Suprapubic skin (tissue), 4 donors: ENCODE measurements at places on chromosomes 12 and 14.
A peak's percentile ranks its signal among the peaks of the same experiment; 100 is the strongest.

- no peak for DNase-seq
Observed at GRCh38 chr12:659090-659683, 4.1 kb downstream of the NINJ2 start.

DNA sequence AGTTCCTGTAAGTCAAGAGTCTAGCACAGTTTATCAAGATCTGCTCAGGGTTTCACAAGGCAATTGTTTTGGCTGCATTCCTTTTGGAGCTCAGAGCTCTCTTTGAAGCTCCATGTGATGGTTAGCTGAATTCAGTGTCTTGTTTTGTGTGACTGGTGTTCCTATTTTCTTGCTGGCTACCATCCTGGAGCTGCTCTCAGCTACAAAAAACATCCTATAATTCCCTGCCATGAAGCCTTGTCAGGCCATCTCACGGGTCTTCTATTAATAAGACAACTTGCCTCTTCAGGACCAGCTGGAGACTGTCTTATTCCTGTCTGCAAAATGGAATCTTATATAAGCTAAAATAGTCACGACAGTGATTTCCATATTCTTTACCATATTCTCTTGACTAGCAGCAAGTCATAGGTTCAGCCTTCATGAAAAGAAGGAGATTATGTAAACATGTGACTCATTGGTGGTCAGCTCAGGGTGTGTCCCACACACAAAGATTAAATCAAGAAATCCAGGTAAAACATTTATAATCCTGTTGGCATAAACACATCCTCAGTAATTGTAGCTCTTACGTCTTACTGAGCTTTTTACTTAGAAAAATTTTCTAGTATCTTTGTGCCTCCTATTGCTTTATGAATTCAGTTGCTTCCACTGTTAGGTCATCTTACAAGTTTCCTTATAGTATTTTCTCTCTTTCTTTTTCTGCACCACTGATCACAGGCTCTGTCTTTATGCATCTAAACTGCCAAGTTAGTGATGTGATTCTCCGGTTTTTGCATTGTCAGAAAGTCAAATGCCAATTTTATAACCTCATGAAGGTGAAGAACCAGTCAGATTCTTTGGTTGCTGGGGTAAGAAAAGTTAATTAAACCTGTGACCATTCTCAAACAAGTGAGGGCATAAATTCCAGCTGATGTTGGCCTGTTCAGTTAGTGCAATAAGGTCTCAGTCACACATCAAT lies 378.5 kb upstream of the MGAT4C start:
- no peak for DNase-seq

- no peak for DNase-seq
Observed at GRCh38 chr14:52873694-52874093, 77.2 kb downstream of the FERMT2 start.

DNA sequence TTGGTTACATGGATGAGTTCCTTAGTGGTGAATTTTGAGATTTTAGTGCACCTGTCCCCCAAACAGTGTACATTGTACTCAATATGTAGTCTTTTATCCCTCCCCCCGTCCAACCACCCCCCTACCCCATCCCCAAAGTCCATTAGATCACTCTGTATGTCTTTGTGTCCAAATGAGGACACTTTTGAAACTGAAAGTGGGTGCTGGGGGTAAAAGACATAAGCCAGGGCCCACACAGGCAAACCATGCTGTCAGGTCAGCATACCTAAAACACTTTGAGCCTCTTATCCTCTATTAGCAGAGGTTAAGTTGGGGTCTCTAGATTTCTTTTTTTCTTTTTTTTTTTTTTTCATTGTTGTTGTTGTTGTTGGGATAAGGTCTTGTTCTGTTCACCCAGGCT lies 31.3 kb upstream of the KICS2 start:
- DNase-seq: no peak

DNA sequence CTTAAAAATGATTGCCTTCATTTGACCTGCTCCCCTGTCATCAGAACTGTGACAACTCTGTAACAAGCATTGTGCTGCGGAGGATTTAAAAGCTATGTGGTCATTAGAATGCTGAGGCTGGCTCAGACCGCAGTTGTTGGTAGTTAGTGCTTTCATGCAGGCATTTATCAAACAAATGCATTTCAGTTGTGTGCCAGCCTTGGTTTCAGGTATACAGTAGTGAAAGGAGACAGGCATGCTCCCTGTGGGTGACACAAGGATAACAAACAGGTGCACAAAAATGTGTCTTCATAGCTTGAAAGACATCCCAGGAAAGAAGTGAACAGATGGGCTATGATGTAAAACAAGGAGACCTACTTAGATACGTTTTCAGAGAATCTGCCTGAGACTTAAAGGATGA lies 60.6 kb downstream of the MARK3 start:
- no peak for DNase-seq

GRCh38 chr14:52650774-52651173 lies 44.6 kb downstream of the ERO1A start:
- no peak for DNase-seq

- DNase-seq: no peak
Observed at GRCh38 chr12:101855976-101856375, 21.4 kb upstream of the DRAM1 start.

GRCh38 chr14:58659846-58660245 lies 22.1 kb downstream of the DACT1 start:
- DNase-seq: no peak

- no peak for DNase-seq
Observed at GRCh38 chr14:100684154-100684553, 42.5 kb upstream of the DLK1 start.

- DNase-seq: no peak
Observed at GRCh38 chr14:69226736-69227135, 33.2 kb upstream of the GALNT16 start.

DNA sequence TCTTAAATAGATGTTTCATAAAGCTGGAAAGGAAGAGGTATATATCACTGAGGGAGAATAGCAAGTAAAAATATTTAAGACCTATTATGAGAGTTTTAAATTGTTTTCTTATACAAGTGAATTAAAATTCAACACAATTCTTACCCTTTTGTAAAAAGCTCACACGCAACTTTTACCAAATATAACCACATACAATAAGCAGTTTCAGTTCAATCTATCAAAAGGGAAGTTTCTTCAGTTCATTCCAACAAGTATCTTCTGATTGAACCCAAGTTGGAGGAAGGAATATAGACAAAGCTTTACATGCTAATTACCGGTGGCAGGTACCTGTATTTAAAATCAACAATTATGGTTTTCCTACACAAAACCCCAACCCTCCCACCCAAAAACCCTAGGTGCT lies 41.1 kb downstream of the GTF2A1 start:
- DNase-seq: no peak

DNA sequence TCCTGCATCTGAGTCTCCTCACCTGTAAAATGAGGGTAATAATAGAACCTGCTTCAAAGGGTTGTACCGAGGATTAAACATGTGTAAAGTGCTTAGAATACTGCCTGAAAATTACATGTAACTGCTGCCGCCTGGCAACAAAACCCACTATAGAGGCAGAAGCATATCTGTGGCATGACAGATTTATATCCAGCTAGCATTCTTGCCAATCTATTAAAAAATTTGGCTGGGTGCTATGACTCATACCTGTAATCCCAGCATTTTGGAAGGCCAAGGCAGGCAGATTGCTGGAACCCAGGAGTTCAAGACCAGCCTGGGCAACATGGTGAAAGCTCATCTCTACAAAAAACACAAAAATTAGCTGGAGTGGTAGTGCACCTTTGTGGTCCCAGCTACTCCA lies 16.4 kb upstream of the KSR2 start:
- DNase-seq: no peak

GRCh38 chr14:76323331-76324050 lies 52.4 kb upstream of the ESRRB start:
- no peak for DNase-seq

DNA sequence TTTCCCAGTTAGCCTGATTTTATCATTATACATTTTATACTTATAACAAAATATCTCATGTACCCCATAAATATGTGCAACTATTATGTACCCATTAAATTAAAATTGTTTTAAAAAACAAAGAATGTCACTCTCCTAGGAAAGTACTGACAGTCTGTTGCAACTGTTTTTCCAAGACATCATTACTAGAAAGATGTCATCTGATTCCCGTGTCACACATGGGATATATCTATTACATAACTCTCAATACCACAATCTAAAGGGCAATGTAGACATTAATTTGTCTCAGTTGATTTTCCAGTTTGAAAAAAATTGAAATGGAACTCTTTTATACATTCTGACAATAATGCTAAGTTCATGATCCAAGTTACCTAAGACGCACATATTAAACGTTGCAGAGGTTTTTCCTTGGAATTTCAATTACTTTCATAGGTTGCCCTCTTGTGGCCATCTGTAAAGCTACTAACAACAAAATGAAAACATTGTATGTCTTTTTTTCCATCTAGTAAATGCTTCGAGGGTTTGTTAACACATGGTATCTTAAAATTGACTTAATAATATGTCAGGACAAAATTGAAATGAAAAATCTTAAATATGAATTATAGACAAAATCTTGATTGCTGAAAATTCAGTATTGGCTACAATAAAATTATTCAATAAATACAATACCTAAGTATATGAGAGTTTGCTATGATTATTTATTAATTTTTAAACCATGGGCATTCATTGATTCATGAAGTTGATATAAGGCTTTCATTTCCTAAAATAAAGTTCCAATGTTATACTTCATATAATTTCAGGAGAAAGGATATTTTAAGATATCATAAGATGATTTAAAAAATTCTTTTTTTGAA lies 131.6 kb downstream of the PPFIA2 start:
- DNase-seq: no peak

DNA sequence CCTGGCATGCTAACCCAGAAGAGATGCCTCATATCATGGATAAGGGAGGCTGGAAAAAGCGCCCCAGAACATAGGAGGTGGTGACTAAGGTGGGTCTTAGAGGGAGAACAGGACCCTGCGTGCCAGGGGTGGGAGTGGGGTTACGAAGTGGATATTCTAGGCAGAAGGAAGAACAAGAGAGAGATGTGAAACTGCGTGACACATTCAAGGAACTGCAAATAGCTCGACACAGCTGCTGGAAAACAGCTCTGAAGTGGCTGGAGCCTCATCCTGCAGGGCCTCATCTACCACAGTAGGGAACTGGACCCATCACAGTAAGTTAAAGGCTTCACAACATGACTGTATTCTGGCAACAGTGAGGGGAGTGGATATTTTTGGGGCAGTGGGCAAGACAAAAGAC lies 61.1 kb downstream of the RNF34 start:
- no peak for DNase-seq

- DNase-seq: no peak
Observed at GRCh38 chr12:89768586-89769482, 60.2 kb upstream of the ATP2B1 start.

DNA sequence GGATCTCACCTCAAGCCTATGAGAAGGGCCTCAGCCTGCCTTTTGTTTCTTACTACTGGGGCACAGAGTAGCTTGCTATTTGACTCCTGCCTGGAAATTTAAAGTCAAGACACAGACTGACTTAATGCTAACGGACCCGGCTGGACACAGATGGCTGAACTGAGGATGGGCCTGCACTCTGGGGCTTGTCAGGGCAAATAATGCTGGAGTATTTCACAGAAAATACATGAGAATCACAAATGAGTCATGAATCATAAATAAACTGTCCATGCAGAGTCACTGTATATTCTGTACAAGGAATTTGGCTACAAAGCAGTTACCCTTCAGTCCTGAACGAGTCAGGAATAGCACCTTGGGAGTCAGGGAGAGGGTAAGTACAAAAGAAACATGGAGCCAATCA lies 683.2 kb upstream of the FOXG1 start:
- no peak for DNase-seq

- peak; percentile 91 for DNase-seq
Observed at GRCh38 chr12:42696406-42697149, 107.0 kb upstream of the PRICKLE1 start.

- DNase-seq: no peak
Observed at GRCh38 chr14:36767603-36768281, 106.1 kb downstream of the PAX9 start.

DNA sequence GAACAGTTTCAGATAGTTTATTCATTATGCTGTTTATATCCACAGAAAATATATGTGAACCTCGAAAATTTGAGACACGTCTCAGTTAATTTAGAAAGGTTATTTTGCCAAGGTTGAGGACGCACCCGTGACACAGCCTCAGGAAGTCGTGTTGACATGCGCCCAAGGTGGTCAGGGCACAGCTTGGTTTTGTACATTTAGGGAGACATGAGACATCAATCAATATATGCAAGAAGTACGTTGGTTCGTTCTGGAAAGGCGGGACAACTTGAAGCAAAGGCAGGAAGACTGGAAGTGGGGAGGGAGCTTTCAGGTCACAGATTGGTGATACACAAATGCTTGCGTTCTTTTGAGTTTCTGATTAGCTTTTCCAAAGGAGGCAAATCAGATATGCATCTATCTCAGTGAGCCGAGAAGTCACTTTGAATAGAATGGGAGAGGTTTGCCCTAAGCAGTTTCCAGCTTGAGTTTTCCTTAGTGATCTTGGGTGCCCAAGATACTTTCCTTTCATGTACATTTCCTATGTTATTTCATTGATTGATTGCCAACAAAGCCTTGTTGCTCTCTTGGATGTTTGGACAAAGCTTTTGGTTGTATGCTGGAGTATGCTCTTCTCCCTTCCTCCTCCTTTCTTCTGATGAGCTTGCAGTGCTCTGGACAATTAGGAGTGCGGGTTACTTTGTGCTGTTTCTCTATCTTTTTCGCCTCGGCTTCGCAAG lies 3.2 kb downstream of the SNAPC1 start:
- no peak for DNase-seq

- DNase-seq: no peak
Observed at GRCh38 chr12:29929295-29929694, 145.6 kb upstream of the TMTC1 start.

GRCh38 chr12:103771466-103771865 lies 69.6 kb downstream of the NT5DC3 start:
- no peak for DNase-seq

GRCh38 chr12:65122703-65123102 lies 1.6 kb upstream of the WIF1 start:
- DNase-seq: no peak

DNA sequence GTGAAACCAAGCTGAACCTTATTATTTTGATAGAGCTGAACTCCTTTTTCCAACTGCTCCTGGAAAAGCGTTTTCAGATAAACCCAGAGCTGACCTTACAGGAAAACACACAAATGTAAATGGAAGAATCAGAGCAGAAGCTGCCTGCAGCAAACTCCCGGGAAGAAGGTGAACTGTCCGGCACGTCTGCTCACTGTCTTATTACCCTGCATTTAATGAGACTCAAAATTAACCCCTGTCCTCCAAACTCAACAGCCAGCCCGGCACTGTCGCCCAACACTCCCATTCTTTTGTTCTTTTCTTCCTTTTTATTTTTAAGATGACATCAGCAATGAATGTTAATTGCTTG lies 1046.9 kb upstream of the FLRT2 start:
- no peak for DNase-seq
